ENCODE measurements at places on chromosomes 7 and 10. TPM values are rescaled to one million over a fixed set of nuclear protein-coding genes. Genes with fewer than 3 reads are reported as not detected.

Gene EPDR1
- total RNA-seq = not detected

Gene FAM25C
- total RNA-seq = not detected

Gene BAIAP2L1
- 0.82 TPM for total RNA-seq

Gene ACTA2
- 3.8 TPM for total RNA-seq

Gene MOGAT3
- total RNA-seq = not detected

Gene CYP2E1
- 14.5 TPM for total RNA-seq

Gene NPC1L1
- 0.08 TPM for total RNA-seq

Gene SMO
- not detected for total RNA-seq

Gene INSYN2A
- not detected for total RNA-seq

Gene DDC
- not detected for total RNA-seq

Gene CDK13
- total RNA-seq = 116 TPM

Gene SLC18A3
- total RNA-seq = not detected

Gene ELFN1
- total RNA-seq = not detected

Gene GFRA1
- total RNA-seq = not detected

DNA sequence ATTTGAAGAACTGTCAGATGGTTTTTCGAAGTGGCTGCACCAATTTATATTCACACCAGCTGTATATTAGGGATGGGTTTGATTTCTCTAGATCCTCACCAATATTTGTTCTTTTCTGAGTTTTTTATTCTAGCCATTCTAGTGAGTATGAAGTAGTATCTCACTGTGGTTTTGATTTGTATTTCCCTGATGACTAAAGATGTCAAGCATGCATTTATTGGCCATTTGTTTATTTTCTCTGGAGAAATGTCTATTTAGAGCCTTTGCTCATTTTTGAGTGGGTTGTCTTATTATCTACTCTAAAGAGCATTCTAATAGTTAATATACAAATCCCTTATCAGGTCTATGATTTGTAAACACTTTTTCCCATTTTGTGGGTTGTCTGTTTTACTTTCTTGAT lies 123.9 kb downstream of the PCLO start:
- H3K4me3 ChIP-seq = no peak overlapping the region
- no peaks in the 10 kb centered on the region for H3K27me3 ChIP-seq
- H3K27ac ChIP-seq = no peak overlapping the region
- H3K36me3 ChIP-seq = no peaks in the 10 kb centered on the region
- no peak for DNase-seq

DNA sequence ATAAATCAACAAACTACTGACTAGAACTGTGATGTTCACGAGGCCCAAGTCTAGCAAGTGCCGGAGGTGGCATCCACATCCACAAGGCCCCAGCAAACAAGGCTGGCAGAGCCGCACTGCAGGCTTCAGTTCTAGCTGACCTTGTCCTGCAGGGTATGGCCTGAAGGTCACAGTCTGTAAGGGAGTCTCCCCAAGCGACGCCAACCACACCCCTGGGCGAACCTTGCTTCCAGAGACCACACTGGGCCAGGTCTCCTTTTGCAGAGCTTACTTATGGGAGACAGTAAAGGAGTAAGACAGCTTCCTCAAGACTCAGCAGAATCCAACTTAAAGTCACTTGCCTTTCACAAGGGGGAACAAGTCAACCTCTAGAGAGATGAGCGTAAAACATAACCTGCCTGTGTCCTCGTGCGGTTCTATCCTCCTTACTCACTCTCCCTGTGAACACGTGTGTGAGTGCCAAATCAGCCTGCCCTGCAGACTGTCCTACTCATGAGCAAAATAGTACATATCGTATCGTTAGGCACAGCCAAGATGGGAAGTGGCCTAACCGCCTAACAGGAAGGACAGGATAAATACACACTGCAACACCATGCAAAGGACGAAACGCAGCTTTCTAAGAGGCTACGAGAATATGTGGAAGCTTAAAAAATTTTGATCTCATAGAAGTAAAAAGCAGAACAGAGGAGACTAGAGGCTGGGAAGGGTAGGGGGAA lies 22.7 kb downstream of the FAM53B start:
- peak overlapping the region; percentile 79 for H3K4me3 ChIP-seq
- H3K27me3 ChIP-seq = no peaks in the 10 kb centered on the region
- H3K36me3 ChIP-seq = peaks cover 2% of the 10 kb centered on the region
- no peak for DNase-seq
- H3K4me1 ChIP-seq = peaks cover 76% of the 10 kb centered on the region

- no peak overlapping the region for H3K4me3 ChIP-seq
- no peak for DNase-seq
- no peaks in the 10 kb centered on the region for H3K36me3 ChIP-seq
- peaks cover 32% of the 10 kb centered on the region for H3K27me3 ChIP-seq
- H3K4me1 ChIP-seq = no peaks in the 10 kb centered on the region
- H3K27ac ChIP-seq = no peak overlapping the region
Observed at GRCh38 chr7:30935569-30935877, 23.9 kb downstream of the AQP1 start.

GRCh38 chr10:86813101-86813500 lies 56.7 kb downstream of the BMPR1A start:
- peaks cover 10% of the 10 kb centered on the region for H3K36me3 ChIP-seq
- H3K4me1 ChIP-seq = peaks cover 17% of the 10 kb centered on the region
- no peak overlapping the region for H3K27ac ChIP-seq
- no peaks in the 10 kb centered on the region for H3K27me3 ChIP-seq

DNA sequence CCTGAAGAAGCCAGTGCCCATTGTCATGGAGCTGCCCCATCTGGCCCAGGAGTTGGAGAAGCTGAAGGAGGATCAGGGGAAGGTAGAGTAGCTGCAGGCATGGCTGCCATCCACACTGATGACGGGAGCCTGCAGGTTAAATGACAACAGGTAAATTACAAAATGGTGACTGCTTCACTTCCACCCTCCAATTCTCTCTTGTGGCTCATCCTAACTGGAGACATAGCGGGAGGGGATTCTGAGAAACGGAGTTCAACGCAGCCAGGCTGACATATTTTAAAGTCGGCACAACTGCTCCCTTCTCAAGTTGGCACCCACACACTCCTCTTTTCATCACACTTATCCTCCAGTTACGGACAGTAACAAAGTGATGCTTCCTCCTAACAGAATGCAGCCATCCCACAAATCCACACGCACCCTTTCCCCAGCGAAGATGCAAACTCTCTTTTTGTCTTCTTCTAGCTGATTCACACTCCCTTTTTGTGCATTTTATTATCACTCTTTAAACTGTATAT lies 103.0 kb downstream of the SLC37A3 start:
- peak overlapping the region; percentile 14 for H3K27ac ChIP-seq
- peaks cover 5% of the 10 kb centered on the region for H3K4me1 ChIP-seq
- H3K27me3 ChIP-seq = no peaks in the 10 kb centered on the region
- peaks cover 3% of the 10 kb centered on the region for H3K36me3 ChIP-seq
- H3K4me3 ChIP-seq = no peak overlapping the region

- H3K36me3 ChIP-seq = no peaks in the 10 kb centered on the region
- H3K4me3 ChIP-seq = no peak overlapping the region
- H3K27me3 ChIP-seq = peaks cover 11% of the 10 kb centered on the region
- H3K4me1 ChIP-seq = no peaks in the 10 kb centered on the region
Observed at GRCh38 chr7:106448346-106448991, 163.7 kb upstream of the NAMPT start.

DNA sequence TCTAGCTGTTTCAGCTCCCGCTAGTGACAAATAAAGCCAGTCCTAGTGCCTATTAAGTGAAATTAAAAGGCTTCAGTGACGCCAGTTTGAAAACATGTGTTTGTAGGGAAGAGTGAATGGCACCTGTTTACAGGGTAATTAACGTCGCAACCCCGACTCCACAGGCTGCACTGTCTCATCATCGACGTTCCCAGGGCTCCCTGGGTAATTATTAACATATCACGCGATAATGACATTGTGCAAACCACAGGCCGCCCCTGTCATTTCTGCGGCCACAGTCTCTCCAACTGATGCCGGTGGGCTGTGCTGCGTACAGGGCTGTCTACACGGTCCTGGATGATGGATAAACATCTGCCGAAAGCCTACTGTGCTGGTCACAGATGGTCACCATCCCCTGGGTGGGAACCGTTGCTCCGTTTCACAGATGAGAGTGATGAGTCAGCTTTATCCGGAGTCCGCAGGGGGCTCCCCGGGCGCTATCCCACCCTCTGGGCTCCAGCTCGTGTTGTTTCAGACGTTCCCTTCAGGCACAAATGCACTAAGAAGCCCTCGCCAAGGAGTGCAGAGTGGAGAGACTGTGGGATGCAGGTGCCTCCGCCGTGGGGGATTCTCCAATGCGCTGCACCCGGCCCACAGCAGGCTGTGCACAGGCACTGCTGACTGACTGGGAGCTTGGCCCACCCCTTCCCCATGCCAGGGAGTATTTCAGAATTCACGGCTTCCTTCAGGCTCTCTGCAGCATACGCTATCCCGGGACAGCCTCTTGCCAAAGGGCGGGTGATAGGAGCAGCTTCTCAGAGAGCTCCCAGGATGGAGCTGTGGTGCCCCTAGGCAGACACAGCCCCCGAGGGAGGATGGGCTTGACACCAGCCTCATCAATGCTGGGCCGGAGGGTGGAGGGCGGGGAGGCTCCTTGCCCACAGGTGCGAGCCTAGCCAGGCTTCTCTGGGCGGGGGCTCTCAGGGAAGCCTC lies 491.8 kb upstream of the FOXK1 start:
- H3K36me3 ChIP-seq = no peaks in the 10 kb centered on the region
- H3K4me3 ChIP-seq = no peak overlapping the region
- H3K27me3 ChIP-seq = peaks cover 11% of the 10 kb centered on the region
- H3K27ac ChIP-seq = no peak overlapping the region

- H3K4me3 ChIP-seq = no peak overlapping the region
- no peaks in the 10 kb centered on the region for H3K4me1 ChIP-seq
- H3K36me3 ChIP-seq = no peaks in the 10 kb centered on the region
- peaks cover 49% of the 10 kb centered on the region for H3K27me3 ChIP-seq
Observed at GRCh38 chr7:108286290-108286904, 156.2 kb upstream of the LAMB4 start.

- H3K4me3 ChIP-seq = no peak overlapping the region
- H3K36me3 ChIP-seq = peaks cover 7% of the 10 kb centered on the region
- H3K27ac ChIP-seq = no peak overlapping the region
- H3K27me3 ChIP-seq = peaks cover 36% of the 10 kb centered on the region
Observed at GRCh38 chr7:155289107-155289506, 8.6 kb upstream of the INSIG1 start.

DNA sequence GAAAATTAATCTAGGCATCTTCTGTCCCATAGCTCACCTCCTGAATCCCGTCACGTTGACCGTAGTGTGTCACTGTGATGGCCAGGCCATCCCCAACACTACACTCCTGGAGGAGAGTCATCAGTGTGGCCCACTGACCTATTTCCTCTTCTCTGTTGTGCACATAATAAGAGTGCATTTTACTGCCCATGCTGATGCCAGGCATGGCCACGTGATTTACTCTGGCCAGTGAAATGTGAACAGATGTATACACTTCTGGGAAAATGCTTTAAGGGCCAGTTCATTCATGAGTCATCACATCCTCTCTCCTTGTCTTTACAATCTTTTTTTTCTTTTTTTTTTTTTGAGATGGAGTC lies 101.9 kb upstream of the PIP4K2A start:
- no peaks in the 10 kb centered on the region for H3K27me3 ChIP-seq
- no peak overlapping the region for H3K4me3 ChIP-seq
- DNase-seq = no peak
- H3K36me3 ChIP-seq = no peaks in the 10 kb centered on the region
- H3K27ac ChIP-seq = no peak overlapping the region

DNA sequence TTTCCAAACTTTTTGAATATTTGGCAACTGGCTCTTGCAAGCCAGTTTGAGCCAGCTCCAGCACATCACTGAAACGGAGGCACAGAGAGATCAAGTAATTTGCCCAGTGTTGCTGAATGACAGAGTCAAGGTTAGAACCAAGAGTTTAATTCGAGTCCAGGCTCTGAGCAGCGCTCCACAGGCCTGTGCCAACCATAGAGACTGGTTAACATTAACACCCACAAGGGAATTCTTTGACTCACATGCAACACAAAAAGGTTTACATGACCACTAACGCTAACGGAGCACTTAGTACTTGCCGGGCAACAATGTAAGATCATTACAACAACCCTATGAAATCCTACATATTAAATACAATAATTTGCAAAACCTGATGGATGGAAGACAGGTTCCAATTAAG lies 1.5 kb downstream of the RGS10 start:
- peaks cover 2% of the 10 kb centered on the region for H3K36me3 ChIP-seq
- peaks cover 49% of the 10 kb centered on the region for H3K4me1 ChIP-seq
- H3K27me3 ChIP-seq = no peaks in the 10 kb centered on the region
- H3K4me3 ChIP-seq = peak overlapping the region; percentile 91
- H3K27ac ChIP-seq = peak overlapping the region; percentile 75

DNA sequence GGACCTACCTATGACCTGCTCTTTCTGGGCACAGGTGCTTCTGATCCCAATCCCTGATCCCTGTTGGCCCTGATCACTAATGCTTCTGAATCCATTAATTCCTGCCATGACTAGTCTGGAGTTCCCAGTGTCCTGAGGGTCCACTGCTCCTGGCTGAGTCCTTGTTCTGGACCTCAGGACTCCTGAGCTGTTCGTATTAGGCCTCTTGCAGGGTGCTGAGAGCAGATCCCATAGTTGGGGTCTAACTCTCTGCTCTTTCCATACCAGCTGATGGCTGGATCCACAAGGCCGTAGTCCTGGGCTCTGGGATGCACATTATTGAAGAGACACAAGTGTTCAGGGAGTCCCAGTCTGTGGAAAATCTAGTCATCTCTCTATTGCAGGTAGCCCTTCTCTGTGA lies 7.0 kb downstream of the MRPL43 start:
- peaks cover 17% of the 10 kb centered on the region for H3K4me1 ChIP-seq
- H3K4me3 ChIP-seq = no peak overlapping the region
- H3K27ac ChIP-seq = no peak overlapping the region
- H3K36me3 ChIP-seq = peaks cover 5% of the 10 kb centered on the region
- no peaks in the 10 kb centered on the region for H3K27me3 ChIP-seq

GRCh38 chr10:33129141-33129995 lies 171.3 kb upstream of the ITGB1 start:
- H3K4me3 ChIP-seq = peak overlapping the region; percentile 13
- no peaks in the 10 kb centered on the region for H3K27me3 ChIP-seq
- no peak for DNase-seq
- no peaks in the 10 kb centered on the region for H3K36me3 ChIP-seq
- peak overlapping the region; percentile 100 for H3K27ac ChIP-seq

- no peak for DNase-seq
- peaks cover 2% of the 10 kb centered on the region for H3K36me3 ChIP-seq
- H3K27ac ChIP-seq = peak overlapping the region; percentile 29
- H3K27me3 ChIP-seq = no peaks in the 10 kb centered on the region
- no peak overlapping the region for H3K4me3 ChIP-seq
- H3K4me1 ChIP-seq = peaks cover 9% of the 10 kb centered on the region
Observed at GRCh38 chr10:103598654-103599115, 105.2 kb downstream of the NEURL1 start.

DNA sequence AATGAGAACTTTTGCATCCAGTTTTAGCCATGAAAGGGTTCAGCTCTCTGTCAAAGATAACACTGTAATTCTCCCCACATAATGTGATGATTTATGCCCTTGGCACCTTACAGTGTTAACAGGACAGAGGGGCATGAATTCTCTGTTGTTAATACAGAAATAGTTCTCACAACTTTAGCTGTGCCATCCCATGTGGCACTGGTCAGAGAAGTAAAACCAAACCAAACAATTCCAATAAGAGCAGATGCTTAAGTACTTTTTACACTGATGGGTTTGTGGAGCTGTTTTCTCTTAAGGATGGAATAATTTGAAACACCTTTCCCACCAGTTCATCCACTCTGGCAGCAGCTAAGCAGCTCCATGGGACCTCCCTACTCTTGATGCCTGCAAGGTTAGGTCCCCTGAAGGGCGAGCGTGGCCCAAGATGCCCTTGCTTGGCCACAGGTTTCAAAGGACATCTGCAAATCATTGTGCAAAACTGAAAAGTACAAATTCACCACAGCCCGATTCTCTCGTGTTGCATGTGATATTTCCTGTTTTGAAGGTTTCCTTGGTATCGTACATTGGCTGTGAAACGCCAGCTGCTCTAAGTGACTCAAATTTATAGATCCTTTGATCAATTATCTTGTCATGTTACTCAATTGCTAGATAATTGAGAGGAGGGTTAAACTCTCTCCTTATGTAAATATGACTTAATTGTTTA lies 82.5 kb upstream of the CREB5 start:
- no peaks in the 10 kb centered on the region for H3K36me3 ChIP-seq
- peaks cover 4% of the 10 kb centered on the region for H3K27me3 ChIP-seq
- H3K4me1 ChIP-seq = peaks cover 7% of the 10 kb centered on the region
- H3K27ac ChIP-seq = peak overlapping the region; percentile 1
